HAP-1 (cell line): ENCODE measurements at places on chromosomes 13 and 19.
A peak's percentile ranks its signal among the peaks of the same experiment; 100 is the strongest.

DNA sequence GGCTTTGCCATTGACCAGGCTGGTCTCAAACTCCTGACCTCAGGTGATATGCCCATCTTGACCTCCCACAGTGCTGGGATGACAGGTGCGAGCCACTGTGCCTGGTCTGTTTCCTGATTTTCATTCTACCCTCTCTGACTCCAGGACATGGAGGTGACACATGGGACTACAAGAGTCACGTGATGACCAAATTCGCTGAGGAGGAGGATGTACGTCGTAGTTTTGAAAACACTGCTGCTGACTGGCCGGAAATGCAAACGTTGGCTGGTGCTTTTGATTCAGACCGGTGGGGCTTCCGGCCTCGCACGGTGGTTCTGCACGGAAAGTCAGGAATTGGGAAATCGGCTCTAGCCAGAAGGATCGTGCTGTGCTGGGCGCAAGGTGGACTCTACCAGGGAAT lies 40.2 kb downstream of the NLRP5 start:
- no peak for DNase-seq

DNA sequence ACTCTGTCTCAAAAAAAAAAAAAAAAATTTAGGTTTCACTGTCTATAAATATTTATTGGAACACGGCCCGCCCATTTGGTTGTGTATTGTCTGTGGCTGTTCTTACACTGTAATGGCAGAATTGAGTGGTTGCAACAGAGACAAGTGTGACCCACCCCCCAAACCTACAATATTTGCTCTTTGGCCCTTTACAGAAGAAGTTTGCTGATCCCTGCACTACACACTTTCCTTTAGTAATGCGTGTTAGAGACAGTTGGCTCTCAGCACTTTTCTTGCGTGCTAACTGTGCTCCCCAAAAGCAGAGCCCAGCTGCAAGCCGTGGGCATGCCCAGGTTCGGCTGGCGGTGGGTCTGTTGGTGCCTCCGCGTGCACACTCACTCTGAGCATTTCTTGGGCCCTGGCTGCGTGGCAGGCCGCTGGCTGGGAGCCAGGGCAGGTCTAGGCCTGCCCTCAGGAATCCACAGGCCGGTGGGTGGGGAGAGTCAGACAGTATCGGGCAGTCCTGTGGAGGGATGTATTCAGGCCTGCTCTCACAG lies 72.6 kb downstream of the SIPA1L3 start:
- no peak for DNase-seq

GRCh38 chr13:19781526-19781925 lies 1.2 kb downstream of the PSPC1 start:
- no peak for DNase-seq

- no peak for DNase-seq
These were observed 30.2 kb upstream of the CPB2 start for GRCh38 chr13:46134961-46135522.

DNA sequence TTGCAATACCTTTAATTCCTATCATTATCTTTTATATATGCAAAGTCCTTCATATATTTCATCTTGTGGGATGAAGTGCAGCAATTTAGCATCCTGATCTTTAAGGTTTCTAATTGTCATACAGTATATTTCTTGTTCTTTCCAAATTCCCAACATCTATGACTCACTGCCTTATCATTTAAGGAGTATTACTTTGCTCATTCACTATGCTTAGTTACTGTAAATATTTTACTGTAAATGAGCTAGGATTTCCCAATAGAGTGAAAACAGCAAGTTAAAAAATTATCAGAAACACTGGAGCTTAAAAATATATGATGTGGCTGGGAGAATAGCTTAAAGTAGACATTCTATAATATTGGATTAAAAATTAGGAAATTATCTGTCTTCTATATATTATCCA lies 69.9 kb downstream of the SLITRK6 start:
- no peak for DNase-seq

DNA sequence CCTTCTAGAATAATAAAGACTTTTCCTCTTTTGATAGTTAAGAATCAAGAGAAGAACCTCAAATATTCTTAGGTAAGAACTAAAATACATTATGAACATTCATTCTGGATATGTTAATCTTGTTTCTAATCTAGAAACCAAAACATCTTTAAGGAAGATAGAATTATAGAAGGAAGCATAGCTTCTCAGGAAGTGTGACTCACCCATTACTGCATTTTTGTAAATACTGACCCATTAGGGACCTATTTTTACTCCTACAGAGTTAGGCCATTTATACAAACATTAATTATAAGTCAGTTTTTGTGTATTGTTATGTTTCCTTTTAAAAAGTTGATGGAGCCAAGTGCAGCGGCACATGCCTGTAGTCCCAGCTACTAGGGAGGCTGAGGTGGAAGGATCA lies 147.1 kb downstream of the NUFIP1 start:
- no peak for DNase-seq

DNA sequence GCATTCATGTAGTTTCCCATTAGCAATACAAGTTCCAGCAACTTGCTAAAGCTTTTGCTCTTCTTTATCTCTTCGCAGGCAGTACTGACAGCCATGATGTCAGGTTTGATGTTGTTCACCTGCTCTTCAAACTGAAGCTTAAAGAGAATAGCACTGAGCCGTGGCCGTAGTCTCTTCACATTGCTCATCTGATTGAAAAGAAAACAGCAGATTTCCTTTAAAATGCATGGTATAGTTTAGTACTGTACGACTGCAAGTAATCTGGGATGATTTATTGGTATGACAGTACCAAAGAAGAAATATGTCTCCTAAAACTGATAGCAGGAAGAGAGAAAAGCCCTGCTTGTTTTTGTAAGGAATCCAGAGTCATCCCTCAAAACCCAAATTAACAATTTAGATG lies 284.4 kb downstream of the DIAPH3 start:
- DNase-seq = no peak

- DNase-seq = no peak
These were observed 97.5 kb downstream of the DIAPH3 start for GRCh38 chr13:60066226-60066625.

GRCh38 chr19:5494773-5495172 lies 39.6 kb downstream of the ZNRF4 start:
- DNase-seq = no peak

- no peak for DNase-seq
These were observed 706 bp upstream of the DNAJC3 start for GRCh38 chr13:95676105-95676761.

DNA sequence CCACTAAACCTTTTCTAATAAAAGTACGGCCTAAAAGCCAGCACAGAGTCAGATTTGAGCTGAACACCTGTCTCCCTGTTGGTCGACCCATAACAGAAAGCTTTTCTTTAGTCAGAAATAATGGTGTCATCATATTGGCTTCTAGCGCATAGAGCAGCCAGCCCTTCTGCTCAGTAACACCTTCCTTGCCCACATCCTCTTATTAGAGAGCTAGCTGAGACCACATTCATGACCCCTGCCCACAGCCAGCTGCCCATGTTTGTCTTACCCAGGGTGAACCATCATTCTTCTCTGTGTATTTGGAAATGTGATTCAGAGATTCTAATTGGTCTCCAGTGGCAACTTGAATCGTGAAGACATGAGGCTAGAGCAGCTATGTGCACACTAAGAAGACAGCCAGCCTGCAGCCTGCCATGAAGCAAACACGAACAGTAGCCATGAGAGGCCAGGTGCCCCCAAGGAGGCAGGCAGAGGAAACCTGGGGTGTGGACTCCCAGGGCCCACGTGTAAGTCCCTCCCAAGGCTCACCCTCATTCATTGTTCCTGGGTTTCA lies 82.3 kb upstream of the PDCD5 start:
- DNase-seq = no peak

DNA sequence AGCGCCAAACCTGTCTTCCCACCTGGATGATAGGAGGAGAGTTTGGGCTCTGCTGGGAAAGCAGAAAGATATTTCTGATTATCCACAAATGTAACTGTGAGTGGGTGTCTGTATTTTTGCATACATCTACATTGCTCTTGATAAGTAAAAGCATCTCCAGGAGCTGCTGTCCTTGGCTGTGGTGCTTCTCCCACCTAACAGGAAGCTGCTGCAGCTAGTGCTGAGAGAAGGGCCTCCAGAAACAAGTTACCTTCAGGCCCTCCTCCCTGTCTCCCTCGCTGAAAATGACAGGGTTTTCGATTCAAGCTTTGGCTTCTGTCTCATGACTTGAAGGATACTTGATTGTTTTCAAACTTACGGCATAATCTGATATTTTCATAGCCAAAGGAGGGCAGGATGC lies 90.1 kb downstream of the FOXO1 start:
- no peak for DNase-seq

GRCh38 chr13:51776179-51776578 lies 27.8 kb downstream of the DHRS12 start:
- no peak for DNase-seq

DNA sequence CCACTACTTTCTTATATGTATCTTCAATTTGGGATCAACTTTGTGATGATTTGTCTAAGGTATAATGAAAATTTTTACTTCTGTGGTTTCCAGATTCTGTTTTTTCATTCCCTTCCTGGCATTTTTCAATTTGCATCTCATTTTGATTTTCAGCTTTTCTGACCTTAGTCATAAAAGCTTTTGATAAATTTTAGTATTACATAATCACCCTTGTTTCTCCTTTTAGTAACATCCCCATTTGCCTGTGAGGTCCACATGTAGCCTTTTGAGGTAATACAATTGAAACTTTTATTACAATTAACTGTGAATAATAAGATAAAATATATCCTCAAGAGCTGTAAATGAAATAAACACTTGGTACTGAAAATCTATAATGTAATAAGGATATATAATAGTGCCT lies 31.2 kb downstream of the LACC1 start:
- DNase-seq = no peak

GRCh38 chr19:54160182-54160811 lies 776 bp upstream of the LENG1 start:
- no peak for DNase-seq

- DNase-seq = no peak
These were observed 45.2 kb upstream of the HMGB1 start for GRCh38 chr13:30510811-30511371.

DNA sequence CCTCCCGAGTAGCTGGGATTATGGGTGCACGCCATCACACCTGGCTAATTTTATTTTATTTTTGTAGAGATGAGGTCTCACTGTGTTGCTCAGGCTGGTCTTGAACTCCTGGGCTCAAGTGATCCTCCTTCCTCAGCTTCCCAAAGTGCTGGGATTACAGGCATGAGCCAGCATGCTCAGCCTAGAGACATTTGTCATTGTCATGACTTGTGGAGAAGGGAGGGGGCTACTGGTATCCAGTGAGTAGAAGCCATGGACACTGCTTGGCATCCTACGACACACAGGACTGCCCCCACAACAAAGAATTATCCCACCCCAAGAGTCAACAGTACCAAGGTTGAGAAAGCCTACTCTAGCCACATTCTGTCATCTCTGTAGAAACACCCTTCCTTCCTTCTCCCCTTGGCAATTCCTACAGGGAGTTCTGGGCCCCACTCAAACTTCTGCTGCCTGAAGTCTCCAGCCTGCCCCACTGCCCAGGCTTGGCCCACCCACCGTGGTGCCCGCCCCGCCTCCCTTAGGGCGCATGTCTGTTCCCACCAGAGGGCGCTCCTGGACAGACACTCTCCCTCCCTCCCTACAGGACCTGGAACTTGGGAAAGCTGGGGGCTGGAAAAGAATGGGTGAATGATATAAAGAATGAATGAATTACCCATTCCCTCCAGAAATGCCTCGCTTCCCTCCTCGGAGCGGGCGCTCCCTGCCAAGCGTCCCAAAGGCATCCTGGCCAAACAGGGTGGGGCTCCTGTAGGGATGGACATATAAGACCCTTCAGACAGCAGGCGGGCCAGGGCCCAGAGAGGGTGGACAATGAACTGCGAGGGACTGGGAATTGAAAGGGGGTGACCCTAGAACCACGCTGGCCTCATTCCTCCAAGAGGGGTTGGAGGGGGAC lies 5.5 kb upstream of the EMP3 start:
- DNase-seq = peak; percentile 58

- DNase-seq = no peak
These were observed 515.8 kb downstream of the KLF12 start for GRCh38 chr13:73618275-73618865.

- no peak for DNase-seq
These were observed at the start of gene ACP5 for GRCh38 chr19:11577451-11578257. Gene ACP5, minus strand, starts transcription at chr19:11577645. Its CDS starts 328 bp downstream, at chr19:11577317.

DNA sequence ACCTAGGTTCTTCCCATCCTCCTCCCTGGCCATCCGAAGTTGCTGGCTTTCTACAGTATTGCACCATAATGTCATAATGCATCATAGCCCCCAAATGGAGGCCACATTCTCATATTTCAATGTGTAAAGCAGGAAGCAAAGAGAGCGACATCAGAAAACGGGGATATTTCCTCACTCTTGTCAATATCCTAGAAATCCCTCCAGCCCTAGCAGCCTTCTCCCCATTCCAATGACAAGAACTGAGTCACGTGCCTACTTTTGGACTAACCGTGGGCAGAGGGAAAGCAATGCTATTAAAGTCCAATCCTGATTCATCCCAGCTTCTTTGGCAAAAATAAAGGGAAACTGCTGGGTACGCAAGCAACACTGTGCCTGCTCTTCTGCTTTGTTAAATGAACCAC lies 4.3 kb upstream of the RAP2A start:
- no peak for DNase-seq

DNA sequence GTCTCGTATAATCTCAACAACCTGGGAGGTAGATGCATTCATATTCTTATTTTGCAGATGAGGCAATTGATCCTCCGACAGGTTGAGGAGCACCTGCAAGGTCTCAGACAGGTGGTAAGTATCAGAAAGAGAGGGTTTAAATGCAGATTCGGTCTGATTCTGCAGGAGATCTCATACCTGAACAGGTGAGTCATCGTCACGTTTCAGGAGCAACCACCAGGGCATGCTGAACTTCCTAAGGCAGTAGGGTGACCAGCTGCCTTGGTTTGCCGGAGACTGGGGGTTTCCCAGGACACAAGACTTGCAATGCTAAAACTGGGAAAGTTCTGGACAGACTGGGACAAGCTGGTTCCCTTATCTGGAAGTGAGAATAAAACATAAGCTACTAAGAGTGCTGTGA lies 68.8 kb upstream of the TSHZ3 start:
- no peak for DNase-seq

DNA sequence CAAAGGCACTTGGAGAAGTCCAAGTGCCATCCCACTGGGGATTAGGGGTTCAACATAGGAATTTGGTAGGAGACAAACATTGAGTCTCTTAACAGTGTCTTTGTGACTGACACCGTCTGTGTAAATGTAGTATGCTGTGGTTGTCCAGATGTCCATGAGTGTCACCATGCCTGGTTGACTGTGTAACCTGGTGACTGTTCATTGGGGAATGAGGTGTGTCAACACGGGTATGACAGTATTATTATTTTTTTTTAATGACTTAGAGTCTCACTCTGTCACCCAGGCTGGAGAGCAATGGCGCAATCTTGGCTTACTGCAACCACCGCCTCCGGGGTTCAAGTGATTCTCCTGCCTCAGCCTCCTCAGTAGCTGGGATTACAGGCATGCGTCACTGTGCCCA lies 16.2 kb downstream of the PKN1 start:
- no peak for DNase-seq

GRCh38 chr13:52010890-52011631 lies at the start of gene ATP7B:
Gene ATP7B, minus strand, starts transcription at chr13:52011450. Its CDS starts 113 bp downstream, at chr13:52011337.
- peak; percentile 59 for DNase-seq

- DNase-seq = no peak
These were observed 221.8 kb downstream of the ENOX1 start for GRCh38 chr13:43564952-43565351.
